Suprapubic skin (tissue), 4 donors: ENCODE measurements at places on chromosomes 2 and 18. TPM values are rescaled to one million over a fixed set of nuclear protein-coding genes. Genes with fewer than 3 reads are reported as not detected.

DNA sequence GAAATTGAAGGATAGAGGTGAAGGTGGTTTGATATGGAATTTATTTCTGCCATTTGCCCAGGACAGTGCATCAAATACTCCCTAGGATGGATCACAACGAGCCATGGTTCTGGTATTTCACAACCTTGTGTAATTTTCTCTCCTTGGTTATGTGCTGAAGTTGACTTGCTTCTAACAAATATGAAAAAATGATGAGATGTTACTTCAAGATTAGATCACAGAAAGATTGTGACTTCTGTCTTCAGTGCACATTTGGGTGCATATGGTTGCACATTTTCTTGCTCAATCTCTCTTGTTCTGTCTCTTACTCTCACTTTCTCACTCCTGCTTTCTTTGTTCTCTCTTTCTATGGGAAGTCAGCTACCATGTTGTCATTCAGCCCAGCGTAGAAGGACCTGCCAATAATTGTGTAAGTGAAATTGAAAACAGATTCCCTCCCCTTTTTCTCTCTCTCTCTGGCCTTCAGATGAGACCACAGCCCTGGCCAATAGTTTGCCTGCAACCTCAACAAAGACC is 104.6 kb upstream of the RMDN2 start:
- H3K4me1 ChIP-seq = peaks cover 2% of the 10 kb centered on the region
- DNase-seq = no peak
- no peaks in the 10 kb centered on the region for H3K27me3 ChIP-seq
- no peak overlapping the region for H3K4me3 ChIP-seq
- no peak overlapping the region for H3K27ac ChIP-seq

- peaks cover 10% of the 10 kb centered on the region for H3K4me1 ChIP-seq
- no peak overlapping the region for H3K27ac ChIP-seq
- H3K36me3 ChIP-seq = peaks cover 30% of the 10 kb centered on the region
- DNase-seq = no peak
- no peaks in the 10 kb centered on the region for H3K27me3 ChIP-seq
These were observed 12.3 kb downstream of the ARL5A start for GRCh38 chr2:151815821-151816489.

- no peak overlapping the region for H3K27ac ChIP-seq
- H3K4me3 ChIP-seq = no peak overlapping the region
- H3K4me1 ChIP-seq = peaks cover 4% of the 10 kb centered on the region
- H3K27me3 ChIP-seq = no peaks in the 10 kb centered on the region
- H3K36me3 ChIP-seq = no peaks in the 10 kb centered on the region
These were observed 50.4 kb downstream of the CYP26B1 start for GRCh38 chr2:72097276-72097675.

DNA sequence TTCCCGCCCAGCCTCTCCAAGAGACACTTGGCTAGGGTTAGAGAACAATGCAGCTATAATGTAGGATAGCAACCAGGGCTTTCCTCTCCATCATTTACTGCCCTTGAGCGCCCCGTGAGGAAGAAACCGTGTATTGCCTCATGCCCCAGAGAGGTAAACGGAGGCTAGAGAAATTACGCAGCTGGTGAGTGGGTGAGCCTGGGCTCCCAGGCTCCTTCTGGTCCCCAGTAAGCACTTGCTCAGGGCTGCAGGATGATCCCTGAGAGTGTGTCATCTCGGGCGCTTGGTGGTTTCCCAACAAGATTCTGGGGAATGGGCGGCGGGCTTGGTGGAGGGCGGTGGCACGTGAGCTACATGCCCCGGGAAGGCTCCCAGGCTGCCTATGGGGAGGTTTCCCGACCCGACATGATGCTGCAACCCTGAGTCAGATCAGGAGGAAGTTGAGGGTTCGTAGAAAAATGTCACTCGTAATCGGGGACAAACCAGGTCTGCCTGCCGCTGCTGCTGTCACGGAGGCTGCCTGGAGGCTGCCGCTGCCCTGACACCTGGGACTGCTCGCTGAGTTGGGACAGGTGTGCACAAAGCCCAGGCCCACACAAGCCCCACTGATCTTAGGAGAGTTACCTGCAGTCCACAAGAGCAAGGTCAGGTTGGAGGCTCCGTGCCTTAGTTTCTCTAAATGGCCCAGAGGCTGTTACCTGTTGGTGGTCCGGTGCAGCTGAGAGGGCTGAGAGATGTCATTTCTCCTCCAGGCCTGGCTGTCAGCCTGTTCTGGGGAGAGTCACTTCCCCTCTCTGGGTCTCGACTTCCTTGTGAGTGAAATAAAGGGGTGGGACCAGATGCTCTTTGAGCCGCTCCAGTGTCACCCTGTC is at the start of gene GPR55:
TSS of gene GPR55 (minus strand) at position 773 of the 872 bp plus-strand sequence. CDS start 14,280 bp downstream, outside the sequence.
- H3K27me3 ChIP-seq = peaks cover 21% of the 10 kb centered on the region
- no peak within 1 kb of the TSS for H3K4me3 ChIP-seq
- peak; percentile 63 for DNase-seq
- H3K4me1 ChIP-seq = peaks cover 6% of the 10 kb centered on the region
- no peaks in the 10 kb centered on the region for H3K36me3 ChIP-seq

The FTCDNL1 gene
- total RNA-seq = 7.3 TPM

The DSG1 gene
- 1,682 TPM for total RNA-seq
